ENCODE measurements at places on chromosomes 16 and 17. TPM values are rescaled to one million over a fixed set of nuclear protein-coding genes. Genes with fewer than 3 reads are reported as not detected.

Gene CETP
- 12.8 TPM for total RNA-seq

Gene CMTM2
- total RNA-seq: not detected

Gene SCNN1G
- 0.13 TPM for total RNA-seq

Gene MGAT5B
- 0.13 TPM for total RNA-seq

Gene CCDC40
- 0.90 TPM for total RNA-seq

Gene CNTROB
- 13.2 TPM for total RNA-seq

Gene DPEP2NB
- not detected for total RNA-seq

Gene CDH3
- under 0.01 TPM for total RNA-seq

Gene QPRT
- total RNA-seq: 0.25 TPM

Gene ATF7IP2
- 2.2 TPM for total RNA-seq

Gene B3GNT9
- 2.4 TPM for total RNA-seq

DNA sequence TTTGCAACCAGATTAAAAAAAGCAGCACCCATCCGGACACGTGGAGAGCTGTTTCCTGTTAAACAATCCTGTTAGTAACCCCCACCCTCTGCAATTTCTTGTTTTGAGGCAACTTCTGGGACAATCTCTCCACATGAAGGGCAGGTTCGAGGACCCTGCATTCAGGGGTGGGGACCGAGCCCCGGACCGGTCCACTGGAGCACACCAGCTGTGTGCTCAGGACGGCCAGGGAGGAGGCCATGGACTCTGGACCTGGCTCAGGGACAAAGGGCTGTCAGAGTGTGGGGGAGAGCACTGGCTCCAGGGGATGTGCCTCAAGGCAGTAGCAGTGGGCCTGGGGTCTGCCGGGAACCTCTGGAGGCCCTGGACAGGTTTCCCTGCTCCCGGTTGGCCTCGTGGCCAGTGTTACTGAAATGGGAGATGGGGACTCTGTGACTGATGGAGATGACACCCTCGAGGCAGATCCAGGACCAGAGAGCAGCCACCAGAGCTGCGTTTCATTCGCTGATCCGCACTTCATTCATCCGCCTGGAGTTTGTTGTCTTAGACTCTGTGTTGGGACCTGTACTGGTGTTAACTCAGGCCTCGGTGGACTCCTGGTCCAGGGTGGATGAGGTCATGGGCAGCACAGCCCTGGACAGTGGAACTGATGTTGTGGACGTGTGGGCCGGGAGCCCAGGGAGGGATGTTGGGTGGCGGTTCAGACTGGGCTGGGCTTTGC lies 2.9 kb upstream of the CPNE7 start:
- no peak for DNase-seq

- peak; percentile 10 for DNase-seq
Measured at GRCh38 chr17:79420318-79421243, 190.3 kb downstream of the RBFOX3 start.

DNA sequence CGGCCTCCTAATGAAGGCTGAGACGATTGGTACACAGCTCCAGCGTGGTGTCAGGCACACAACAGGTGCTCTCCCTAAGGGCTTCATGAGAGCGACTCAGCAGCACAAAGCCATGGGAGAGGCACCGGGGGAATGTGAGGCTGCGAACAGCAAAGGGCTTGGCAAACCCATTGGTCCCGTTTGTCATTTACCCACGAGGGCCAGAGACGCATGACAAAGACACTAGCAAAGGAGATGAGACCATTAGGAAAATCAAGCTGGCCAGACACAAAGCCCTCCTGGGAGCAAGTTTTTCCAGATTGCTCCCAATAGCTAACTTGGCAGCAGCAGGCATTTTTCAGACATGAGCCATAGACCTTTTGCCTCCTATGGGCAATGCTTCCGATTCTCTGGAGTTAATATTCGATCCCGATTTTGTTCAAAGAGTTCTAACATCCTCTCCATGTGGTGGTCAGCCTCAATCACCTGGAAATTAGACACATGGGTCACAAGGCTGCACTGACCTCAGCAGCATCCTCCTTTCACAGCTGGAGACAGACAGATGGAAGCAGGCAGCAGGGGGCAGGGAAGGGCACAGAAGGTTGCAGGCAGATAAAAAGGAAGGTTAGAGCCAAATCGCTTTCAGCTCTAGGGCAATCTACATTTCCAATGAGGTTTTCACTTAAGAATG lies 38.2 kb downstream of the TK2 start:
- peak; percentile 66 for DNase-seq

- no peak for DNase-seq
Measured at GRCh38 chr16:50683689-50684374, 2.7 kb upstream of the SNX20 start.

DNA sequence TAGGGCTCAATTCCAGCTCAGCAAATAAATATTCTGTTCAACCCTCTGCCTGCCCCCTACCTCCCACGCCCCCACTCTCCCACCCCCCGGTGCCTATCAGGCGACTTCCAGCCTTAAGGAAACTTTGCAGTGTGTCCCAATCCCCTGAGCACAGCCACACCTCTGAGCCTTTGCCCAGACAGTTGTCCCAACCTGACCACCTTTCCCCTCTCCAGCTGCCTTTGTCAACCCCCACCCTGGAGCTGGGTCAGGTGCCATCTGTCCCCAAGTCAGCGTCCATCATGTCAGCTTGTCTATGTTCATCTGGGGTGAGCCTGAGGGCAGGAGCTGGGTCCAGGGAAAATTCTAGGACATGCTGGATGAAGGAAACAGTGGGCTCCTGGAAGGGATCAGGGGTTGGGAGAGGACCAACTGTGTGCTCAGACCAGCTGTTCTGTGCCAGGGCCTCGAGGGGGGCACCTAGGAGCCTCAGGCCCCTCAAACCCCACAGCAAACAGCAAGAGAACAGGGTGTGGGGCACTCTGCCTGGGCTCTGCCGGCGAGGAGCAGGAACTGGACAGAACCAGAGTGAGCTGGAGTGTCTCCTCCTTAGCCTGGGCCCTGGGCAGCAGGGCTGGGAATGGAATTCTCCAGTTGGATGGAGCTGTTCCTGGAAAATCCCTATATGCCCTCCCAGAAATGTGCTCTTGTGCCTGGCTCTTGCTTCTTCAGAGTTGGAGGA lies 17.8 kb downstream of the CDH16 start:
- DNase-seq: no peak

DNA sequence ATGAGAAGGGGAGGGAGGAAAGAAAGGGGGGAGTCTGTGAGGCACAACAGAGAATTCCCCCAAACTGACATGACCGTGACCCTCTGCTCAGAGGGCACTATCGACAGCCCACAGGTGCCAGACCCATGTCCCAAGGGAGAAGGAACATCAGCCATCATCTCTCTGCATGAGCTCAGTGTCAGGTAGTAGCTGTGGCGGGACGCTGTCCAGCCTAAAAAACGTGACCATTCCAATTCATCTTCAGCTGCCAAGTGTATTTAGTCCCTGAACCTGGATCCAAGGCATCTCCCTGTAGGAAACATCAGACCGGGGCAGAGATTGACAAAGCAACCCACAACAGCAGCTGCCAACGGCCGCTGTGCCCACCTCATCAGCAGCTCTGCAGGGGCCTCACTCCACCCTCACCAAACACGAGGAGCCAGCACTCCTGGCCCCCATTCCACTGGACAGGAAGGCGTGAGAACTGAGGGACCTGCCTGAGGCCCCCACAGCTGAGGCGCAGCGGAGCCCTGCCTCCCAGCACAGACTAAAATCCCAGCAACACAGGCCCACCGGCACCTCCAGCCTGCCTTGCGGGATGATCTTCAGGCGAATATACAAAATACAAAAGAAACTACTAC lies 8.6 kb downstream of the TAF1C start:
- DNase-seq: no peak

- DNase-seq: no peak
Measured at GRCh38 chr16:67782567-67783352, 23.6 kb downstream of the RANBP10 start.

DNA sequence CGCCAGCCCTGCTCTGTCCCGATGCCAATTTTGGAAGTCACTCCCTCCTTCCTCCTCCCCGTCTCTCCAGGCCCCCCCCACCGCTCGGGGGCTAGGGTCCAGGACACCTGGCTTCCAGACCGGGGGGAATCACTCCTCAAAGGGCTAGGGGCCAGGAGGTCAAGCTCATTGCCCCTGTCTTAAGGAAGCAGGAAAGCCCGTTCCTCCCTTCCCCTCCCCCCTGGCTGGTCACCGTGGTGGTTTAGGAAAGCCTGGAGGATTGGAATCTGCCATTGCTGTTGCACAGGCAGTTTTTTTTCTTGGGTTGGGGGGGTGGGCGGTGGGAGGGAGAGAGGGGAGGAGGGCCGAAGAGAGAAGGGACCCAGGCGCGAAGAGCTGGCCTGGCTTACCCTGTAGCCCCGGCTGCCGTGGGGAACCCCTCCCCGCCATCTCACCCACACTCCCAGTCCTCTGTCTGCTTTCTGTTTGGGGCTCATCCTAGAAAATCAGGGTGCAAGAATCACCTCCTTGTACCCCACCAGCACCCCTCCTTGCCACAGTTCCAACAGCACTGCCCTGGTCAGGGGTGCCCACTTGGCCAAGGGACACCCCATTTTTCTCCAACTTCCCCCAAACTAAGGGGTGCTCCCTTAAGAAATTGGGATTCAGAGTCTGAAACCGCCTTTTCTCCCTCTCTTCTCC lies 2.9 kb upstream of the BCL6B start:
- DNase-seq: no peak

DNA sequence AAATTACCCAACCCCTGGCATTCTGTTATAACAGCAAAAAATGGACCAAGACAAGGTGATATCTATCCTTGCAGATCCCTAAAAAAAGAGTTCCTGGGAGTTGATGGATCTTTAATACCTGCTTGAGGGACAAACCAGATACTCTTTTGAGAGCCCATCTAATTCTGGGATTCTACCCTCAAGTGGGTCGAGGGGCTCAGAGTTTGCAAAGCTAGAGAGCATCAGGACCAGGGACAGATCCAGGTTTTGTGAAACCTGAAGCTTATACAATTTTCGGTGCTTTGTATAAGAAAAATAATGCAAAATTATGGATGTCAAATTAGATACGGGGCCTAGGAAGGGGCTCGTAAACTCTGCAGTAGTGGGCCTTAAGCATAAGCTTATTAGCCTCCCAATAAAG lies 130.5 kb upstream of the CRHR1 start:
- DNase-seq: no peak

- no peak for DNase-seq
Measured at GRCh38 chr16:77684181-77684526, 38.2 kb upstream of the NUDT7 start.

DNA sequence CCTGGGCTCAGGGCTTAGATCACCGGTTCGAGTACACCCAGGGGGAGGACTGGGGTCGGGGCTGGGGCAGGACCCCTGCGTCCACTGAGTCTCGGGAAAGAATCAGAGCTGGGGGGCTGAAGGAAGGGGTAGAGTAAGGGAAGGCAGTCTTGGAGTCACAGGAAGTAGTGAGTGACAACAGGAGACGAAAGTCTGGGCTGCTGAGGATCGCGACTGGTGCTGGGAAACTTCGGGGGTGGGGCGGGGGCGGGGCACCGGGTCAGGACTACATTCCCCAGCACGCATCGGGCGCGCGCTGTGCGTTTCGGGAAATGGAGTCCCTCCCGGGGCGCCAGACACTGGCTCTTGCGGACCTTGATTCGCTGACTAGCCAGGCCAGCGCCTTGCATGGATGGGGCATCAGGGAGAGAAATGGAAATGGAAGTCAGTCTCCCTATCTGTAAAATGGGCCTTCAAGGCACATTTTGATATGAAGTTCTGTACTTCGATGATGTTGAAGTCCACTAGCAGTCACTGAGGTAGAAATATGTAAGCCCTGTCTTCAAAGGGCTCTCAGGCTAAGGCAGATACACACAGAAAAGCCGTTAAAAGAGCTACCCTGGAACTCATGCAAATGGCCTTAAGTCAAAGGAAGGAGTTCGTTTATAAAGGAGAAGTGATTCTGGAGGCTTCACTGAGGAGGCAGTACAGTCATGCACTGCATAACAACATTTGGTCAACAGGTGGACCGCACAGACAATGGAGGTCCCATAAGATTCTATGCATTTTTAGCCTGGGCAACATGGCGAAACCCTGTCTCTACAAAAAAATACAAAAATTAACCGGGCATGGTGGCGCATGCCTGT lies 697 bp downstream of the CTF1 start:
- peak; percentile 57 for DNase-seq

DNA sequence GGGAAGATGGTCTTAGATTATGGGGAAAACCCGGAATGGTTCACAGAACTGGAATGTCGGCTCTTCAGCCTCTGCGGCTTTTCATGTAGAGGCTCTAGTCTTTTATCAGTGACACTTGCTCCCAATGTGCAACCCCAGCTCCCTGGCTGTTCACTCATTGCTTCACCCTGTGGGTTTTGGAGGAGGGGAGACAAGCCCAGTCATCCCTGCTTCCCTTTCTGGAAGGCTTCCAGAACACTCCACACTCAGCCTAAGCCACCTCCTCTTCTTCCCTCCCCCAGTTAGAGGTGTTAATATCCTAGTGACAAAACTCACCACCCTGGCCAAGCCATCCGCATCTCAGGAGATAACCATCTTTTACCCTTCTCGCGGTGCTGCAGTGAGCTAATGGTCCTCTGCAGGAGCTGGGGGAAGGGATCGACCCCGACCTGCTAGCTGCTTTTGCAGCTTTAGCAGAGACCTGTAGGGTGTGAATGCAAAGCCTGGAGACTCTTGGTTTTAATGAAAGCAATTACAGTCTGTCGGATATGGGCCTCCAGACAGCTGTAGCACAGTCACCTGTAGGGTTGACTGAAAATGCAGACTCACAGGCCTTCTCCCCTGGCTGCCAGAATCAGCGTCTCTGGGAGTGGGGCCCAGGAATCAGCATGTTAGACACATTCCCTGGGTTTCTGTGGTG lies 24.3 kb upstream of the LASP1NB start:
- DNase-seq: peak; percentile 77

DNA sequence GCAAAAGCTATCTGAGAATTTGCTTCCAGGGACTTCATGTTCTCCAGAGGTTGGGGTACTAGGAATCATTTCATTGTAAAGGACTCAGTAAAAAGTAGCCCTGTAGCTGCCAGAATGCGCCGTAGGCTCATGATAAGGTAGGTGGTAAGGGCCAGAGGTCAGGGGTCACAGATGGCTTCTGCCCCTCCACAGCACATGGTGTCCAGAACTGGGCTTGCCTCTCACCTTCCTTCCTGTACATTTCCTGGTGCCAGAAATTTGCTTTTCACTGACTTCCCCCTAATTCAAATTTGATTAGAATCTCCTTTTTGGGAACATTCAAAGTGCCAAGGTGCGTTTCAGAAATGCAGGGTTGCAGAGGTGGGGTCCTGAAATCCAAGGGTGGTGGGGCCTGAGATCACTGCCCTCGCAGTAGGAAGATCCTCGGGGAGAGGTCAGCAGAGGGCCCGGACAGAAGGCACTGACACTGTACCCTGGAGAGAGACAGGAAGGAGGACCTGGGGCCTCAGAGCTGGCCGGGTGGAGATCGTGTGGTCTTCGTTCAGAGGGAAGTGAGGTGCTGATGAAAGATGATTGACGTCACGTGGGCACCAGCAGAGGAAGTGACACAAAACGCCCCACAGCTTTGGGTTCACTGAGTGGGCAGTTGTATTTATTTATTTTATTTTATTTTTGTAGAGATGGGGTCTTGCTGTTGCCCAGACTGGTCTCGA lies 25.5 kb upstream of the METRNL start:
- peak; percentile 76 for DNase-seq

- no peak for DNase-seq
Measured at GRCh38 chr16:86808863-86809444, 230.6 kb downstream of the FOXL1 start.

GRCh38 chr17:28033972-28034714 lies 8.3 kb upstream of the NLK start:
- peak; percentile 49 for DNase-seq
